EH (cell line): ENCODE measurements at places on chromosomes 2 and 18.

- DNase-seq, result peak; percentile 30
Observed at GRCh38 chr2:159758686-159759085, 39.3 kb downstream of the CD302 start.

DNA sequence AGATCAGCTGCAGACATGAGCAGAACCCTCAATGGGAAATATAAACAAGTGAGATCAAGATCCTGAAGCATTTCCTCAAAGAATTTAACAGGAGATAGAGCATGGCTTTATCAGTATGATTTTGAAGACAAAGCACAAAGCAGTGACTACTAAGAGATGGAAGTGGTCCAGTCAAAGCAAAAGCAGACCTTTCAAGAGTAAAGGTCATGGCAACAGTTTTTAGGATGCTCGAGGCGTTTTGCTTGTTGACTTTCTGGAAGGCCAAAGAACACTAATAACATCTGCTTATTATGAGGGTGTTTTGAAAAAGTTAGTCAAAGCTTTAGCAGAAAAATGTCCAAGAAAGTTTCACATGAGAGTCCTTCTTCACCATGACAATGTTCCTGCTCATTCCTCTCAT, 128.5 kb downstream of the KCNE4 start:
- DNase-seq, result peak; percentile 81

DNA sequence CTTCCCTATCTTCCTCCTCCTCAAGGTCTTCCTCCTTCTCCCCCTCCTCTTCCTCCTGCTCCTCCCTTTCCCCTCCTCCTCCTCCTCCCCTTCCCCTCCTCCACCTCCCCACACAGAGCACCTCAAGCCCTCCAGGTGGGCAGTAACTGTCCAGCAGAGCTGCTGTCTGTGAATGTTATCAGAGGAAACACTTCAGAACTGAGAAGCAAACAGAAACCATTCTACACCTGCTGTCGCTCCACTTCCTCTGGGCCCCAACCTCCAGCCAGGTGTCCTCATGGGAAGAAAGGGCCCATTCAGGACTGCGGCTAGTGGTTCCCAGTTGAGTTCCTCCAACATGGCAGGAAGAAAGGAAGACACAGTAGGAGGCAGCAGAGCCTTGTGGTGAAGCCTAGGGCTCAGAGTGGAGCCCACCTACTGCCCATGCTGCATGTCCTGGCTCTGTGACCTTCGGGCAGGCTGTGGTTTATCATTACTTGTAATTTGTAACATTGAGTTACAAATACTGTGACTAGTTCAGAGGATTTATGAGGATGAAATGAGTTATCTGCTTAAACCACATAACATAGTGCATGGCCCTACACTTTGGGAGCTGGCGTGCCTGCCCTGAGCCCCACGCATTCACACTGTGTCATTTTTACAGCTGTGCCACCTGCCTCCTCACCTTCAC, 165.9 kb upstream of the ID2 start:
- peak; percentile 8 for DNase-seq

DNA sequence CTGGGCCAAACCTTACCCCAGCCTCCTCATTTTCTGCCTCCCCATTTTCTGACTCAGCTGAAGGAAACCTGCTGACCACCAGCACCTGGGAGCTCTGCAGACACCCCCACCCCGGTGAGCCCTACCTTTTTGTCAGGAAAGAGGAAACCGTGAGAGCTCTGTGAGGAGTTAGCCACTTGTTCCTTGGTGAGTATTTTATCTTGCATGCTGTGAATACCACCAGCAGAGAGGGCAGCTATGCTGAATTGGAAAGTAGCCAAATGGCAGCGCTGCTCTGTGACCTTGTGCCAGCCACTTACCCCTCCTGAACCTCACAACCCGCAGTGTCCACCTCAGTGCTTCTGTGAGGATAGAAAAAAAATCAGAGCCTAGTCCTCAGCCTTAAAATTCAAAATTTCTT, 2.5 kb downstream of the MPPE1 start:
- DNase-seq, result no peak

DNA sequence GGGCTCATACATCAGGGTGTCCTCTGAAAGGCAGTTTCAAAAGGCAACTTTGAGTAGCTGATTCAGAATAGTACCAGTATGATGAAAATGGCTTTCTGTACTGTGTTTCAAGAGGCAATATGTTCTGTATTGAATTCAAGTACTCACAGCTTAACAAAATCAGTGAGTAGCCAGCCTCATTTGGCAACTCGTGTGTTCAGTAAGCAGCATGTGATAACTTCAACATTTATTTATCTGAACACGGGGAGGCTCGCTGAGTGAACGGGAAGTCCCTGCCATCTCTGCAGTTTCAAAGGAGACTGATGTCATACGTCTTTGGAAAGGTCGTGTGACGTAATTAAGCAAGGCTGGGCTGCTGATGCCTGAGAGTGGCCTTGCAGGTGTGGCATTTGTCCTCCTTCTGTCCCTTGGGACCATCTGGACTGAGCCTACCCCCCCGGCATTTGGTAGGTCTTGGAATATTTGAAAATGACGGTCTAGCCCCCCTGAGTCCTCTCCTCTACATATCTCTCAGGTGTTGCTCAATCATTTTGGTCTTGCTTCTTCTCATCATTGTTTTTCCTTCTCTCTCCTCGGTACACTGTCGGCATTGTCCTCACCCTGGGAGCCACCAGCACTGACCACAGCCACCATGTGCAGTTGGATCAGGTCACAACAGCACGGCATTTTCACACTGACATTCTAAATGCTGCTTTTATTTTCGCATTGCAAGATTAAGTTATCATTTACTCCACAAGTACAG, 62.8 kb downstream of the SMIM21 start:
- no peak for DNase-seq

DNA sequence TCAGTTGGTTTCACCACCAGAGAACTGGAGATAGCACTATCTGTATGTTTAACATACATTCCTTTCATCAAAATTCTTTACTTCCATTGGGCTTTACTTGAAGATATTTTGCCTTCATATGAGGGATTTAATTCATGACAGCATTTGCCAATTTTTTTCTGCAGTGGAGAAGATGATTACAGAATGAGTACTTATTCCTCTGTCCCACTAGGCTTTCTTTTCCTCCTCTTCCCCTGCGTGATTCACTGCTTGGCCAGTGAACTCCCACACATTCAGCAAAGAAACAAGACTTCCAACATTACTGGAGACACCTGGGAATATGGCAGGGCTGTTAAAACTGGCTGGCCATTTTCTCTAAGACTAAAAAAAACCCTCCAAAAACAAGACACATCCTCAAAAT, 425.8 kb upstream of the KCNH7 start:
- no peak for DNase-seq

GRCh38 chr2:40352703-40353099, 99.2 kb downstream of the SLC8A1 start:
- no peak for DNase-seq

GRCh38 chr2:65361623-65362022, 70.8 kb downstream of the SPRED2 start:
- DNase-seq, result peak; percentile 71

DNA sequence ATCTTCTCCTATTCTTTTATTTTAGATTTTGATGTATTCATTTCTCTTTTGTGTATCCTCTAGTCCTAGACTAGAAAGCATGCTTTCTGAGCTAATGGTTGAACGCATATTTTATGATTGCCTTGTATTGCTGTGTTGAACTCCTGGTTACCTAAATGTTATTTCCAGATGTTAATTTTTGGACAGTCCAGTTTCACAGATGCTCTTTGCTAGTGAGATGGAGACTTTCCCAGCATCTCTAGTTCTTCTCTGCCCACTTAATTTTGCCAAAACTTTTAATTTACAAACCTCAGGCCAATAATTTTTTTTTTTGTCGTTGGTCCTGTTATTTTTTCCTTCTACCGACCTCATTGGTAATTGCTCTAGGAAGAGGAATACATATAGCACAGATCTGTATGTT, 153.2 kb downstream of the HAUS1 start:
- DNase-seq, result no peak

DNA sequence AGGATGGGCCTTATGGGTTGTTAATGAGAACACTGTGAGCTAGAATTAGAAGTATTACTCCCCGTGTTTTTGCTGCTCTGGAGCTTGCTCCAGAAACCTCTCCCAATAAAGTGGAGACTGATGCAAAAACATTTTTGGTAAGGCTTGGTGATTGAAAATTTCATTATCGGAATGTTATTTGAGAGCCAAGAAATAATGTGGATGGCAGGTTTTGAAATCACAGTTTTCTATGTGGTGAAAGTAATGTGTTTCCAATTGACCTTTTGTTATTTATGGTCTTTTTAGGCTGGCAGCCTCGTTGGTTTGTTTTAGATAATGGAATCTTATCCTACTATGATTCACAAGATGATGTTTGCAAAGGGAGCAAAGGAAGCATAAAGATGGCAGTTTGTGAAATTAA, 5.1 kb downstream of the PLEKHA3 start:
- DNase-seq, result no peak

GRCh38 chr2:25030702-25031101, 11.2 kb upstream of the EFR3B start:
- DNase-seq, result peak; percentile 46

DNA sequence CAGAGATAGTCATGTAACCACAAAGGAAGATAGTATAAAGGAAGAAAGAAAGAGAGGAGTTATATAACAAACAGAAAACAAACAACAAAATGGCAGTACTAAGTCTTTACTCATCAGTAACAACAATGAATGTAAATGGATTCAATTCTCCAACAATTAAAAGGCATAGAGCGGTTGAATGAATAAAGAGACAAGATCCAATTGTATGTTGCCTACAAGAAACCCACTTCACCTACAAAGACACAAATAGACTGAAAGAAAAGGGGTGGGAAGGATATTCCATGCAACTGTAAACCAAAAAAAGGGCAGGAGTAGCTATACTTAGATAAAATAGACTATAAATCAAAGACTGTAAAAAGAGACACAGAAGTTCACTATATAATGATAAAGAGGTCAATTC, 157.3 kb upstream of the CREB1 start:
- no peak for DNase-seq

- DNase-seq, result no peak
Observed at GRCh38 chr18:66931010-66931409, 327.1 kb upstream of the CDH19 start.

DNA sequence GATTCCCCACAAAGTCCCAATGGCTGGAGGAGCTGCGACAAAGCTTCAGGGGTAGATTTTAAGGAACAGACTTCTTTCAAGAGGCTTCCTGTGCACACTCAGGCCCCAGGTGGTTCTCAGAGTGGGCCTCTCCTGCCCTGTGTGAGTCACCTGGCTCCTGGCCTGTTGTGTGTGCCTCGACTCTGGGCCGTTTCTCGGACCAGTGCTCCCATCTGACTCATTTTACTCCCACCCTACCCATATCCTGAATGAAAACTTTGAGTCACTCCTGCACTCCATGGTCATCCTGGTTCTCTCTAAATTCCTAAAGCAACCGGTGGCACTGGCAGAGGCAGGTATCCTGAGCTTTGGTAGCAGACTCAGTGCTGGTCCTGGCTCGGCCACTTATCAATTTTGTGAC, 84.1 kb downstream of the CELF4 start:
- no peak for DNase-seq

GRCh38 chr2:29586919-29587318, 334.5 kb downstream of the ALK start:
- DNase-seq, result no peak

- DNase-seq, result no peak
Observed at GRCh38 chr2:27446057-27446456, 3.9 kb downstream of the KRTCAP3 start.

DNA sequence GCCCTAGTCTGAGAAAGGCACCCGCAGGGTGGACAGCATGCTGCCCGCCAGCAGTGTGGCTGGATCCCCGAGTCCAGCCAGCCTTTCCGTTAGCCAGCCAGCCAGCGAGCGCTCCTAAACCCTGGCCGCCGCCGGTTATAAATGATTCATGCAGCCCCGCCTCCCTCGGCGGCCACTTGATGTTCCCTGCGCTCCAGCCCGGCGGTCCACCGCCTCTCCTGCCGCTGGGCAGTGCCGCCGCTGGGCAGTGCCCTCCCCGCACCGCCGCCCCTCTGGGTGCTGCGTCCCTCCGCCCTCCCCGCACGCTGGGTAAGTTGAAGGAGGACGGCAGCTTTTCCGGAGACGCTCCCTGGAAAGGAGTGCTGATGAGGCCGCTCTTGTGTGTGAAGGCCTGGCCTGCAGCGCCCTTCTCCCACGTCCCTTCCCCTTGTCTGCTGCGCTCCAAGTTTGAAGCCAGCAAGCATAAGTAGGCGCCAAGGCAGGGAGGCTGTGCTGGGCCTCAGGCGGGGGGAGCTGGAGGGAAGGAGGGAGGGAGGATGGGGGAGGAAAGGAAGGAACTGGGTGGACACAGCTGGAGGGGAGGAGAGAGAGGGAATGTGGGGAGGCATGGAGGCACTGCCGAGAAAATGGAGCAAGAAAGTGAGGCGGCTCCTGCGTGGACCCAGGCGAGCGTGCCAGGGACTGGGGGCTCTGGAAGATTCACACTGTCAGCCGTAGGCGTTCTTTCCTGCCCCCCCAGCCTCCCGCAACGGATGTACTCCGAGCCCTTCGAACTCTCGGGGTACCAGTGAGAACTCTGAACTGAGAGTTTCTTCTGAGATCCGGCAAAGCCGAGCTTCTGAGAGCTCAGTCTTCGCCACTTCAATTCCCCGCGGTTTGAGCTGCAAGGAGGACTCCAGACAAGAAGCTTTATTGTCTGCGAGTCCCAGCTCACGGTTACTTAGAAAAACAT, 131.9 kb downstream of the GLI2 start:
- peak; percentile 91 for DNase-seq

DNA sequence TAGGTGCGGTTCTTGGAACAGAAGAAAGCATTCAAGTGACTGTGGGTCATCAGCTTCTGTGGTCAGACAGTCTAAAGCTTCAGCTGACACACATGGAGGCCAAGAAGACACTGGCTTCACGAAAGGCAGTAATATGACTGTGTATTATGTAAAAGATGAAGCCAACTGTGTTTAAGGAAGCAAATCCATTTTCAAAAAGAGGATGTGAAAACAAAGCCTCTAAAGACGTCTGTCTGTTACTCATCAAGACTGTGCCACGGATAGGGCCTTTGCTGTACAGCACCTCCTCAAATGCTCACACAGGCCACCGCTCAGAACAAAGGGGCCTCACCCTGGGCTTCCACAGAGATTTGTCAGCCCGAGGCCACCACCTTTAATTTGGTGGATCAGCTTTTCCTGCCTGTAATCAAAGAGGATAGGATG, 21.1 kb upstream of the TMEM163 start:
- DNase-seq, result no peak

- DNase-seq, result no peak
Observed at GRCh38 chr2:176234156-176234555, 35.1 kb upstream of the MTX2 start.

GRCh38 chr18:74951165-74951760, 257.7 kb downstream of the PTGR3 start:
- peak; percentile 94 for DNase-seq

DNA sequence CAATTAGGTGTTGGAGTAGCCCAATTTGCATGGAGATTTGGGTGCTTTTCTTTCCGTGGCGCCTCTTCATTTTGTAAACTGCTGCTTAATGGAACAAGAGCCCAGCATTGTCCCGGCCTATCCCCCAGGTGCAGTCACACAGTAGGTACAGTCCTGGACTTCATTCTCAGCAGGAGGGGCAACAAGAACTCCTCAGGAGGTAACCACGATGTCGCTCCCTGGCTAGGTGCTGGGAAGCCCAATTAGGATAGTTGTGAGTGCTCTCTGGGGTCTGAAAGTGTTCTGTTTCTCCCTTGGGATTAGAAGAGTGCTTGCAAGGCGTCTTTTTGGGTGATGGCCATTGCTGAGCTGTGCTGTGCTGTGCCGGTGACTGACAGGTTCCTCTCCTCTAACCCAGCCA, 53.8 kb downstream of the CABLES1 start:
- DNase-seq, result no peak
